ENCODE measurements at places on chromosomes 7 and 10. TPM values are rescaled to one million over a fixed set of nuclear protein-coding genes. Genes with fewer than 3 reads are reported as not detected.

- no peaks in the 10 kb centered on the region for H3K36me3 ChIP-seq
- no peaks in the 10 kb centered on the region for H3K4me1 ChIP-seq
- no peak overlapping the region for H3K27ac ChIP-seq
- no peak for DNase-seq
- no peak overlapping the region for H3K4me3 ChIP-seq
Measured at GRCh38 chr10:119348106-119348505, 140.7 kb downstream of the GRK5 start.

GRCh38 chr7:90607196-90607595 lies 11.1 kb downstream of the CDK14 start:
- no peak overlapping the region for H3K27ac ChIP-seq
- no peak overlapping the region for H3K4me3 ChIP-seq
- no peaks in the 10 kb centered on the region for H3K4me1 ChIP-seq
- no peaks in the 10 kb centered on the region for H3K27me3 ChIP-seq
- no peak for DNase-seq
- H3K36me3 ChIP-seq: no peaks in the 10 kb centered on the region

- peaks cover 7% of the 10 kb centered on the region for H3K4me1 ChIP-seq
- peak overlapping the region; percentile 87 for H3K4me3 ChIP-seq
- DNase-seq: peak; percentile 84
- peak overlapping the region; percentile 93 for H3K27ac ChIP-seq
Measured at GRCh38 chr10:75403939-75404814, 2.6 kb upstream of the ZNF503 start.

DNA sequence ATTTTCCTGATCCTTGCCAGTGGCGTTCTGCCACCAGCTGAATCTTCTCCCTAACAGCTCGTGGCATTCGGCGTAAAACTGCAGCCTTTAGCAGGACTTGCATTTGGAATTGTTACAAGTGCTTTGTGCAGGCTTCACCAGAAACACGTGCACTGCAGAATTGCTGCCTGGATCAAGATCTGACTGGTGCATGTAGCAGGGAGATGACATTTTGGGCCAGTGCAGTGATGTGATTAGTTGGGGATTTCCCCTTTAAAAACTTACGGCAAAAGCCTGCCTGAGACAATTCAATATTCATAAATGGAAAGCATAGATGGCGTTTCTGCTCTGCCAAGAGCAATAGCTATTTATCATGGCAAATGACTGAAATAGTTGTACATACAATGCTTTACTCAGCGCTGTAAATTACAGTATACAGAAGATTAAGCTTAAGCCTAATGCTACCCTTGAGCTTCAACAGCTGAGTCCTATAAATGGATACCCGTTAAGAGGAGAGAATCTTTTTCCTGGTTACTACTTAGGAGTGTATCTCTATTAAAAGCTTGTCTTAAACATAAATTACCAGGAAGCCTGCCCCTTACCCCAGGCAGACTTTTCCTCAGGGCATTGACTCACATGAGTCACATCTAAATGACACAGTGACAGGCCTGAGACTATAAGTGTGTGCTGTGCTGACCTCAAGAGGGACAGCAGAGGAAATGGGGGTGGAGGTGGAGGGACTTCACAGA lies 106.3 kb downstream of the ATXN7L1 start:
- no peaks in the 10 kb centered on the region for H3K4me1 ChIP-seq
- no peak for DNase-seq
- no peak overlapping the region for H3K27ac ChIP-seq
- no peaks in the 10 kb centered on the region for H3K36me3 ChIP-seq

DNA sequence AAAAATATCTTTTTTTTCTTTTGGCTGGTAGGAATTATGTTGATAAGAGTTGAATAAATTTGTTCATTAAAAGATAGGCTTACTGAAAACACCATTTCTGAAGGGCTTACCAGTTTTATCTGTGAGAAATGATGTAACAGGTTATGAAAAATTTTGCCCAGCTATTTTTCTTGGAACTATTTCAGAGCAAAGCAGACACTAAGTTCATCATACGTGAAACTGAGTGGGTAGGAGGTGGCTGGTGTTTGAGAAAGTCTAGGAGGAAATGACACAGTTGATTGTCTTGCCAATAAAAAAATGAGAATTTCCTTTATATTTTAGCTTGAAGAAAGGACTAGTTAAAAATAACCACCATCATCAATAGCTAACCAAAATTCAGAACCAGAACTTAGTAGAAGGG lies 6.2 kb upstream of the MRC1 start:
- H3K36me3 ChIP-seq: no peaks in the 10 kb centered on the region
- no peak overlapping the region for H3K27ac ChIP-seq
- H3K27me3 ChIP-seq: no peaks in the 10 kb centered on the region
- DNase-seq: no peak

The SPOCK2 gene
- 1.6 TPM for total RNA-seq

The GLCCI1 gene
- 55.8 TPM for total RNA-seq

The PTN gene
- 4.8 TPM for total RNA-seq

The ZNF853 gene
- 14.2 TPM for total RNA-seq

The CALHM1 gene
- total RNA-seq: 0.07 TPM
